ENCODE measurements at places on chromosomes 4 and X.

GRCh38 chr4:16067515-16067914, 16.3 kb downstream of the PROM1 start:
- no peak for DNase-seq

DNA sequence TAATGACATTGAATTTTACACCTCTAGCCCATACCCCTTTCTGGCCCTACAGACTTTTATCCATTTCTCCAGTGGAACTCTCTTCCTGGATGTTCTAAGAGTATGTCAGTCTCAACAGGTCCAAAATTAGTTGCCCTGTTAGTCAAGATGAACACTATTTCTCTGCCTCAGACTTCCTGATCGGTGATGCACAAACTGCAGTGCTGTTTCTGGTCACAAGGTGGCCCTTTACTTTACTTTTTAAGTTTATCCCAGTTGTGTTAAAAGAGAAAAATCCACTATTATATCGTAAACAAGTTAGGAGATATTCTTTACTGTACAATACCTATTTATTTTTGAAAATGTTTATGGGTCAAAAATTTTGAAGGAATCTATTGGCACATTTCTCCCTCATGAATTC, 13.1 kb downstream of the TCEAL7 start:
- DNase-seq: peak; percentile 59

DNA sequence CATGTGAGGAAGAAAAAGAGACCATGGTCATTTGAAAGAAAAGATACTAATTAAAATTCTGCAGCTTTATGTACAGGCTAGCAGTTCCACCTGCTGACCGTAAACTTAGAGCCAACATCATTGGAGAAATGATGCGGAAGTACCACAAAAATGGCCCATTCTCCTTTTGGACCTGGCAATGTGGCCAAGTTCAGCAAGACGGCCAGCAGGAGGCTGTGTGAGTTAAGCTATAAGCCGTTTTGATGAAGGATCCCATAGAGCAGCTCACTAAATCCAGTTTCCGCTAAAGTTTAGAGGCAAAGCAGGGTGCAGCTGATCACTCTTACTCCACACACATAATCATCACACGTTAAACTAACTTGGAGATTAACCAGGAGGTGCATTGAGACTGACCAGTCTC, 133.8 kb downstream of the LDB2 start:
- no peak for DNase-seq

DNA sequence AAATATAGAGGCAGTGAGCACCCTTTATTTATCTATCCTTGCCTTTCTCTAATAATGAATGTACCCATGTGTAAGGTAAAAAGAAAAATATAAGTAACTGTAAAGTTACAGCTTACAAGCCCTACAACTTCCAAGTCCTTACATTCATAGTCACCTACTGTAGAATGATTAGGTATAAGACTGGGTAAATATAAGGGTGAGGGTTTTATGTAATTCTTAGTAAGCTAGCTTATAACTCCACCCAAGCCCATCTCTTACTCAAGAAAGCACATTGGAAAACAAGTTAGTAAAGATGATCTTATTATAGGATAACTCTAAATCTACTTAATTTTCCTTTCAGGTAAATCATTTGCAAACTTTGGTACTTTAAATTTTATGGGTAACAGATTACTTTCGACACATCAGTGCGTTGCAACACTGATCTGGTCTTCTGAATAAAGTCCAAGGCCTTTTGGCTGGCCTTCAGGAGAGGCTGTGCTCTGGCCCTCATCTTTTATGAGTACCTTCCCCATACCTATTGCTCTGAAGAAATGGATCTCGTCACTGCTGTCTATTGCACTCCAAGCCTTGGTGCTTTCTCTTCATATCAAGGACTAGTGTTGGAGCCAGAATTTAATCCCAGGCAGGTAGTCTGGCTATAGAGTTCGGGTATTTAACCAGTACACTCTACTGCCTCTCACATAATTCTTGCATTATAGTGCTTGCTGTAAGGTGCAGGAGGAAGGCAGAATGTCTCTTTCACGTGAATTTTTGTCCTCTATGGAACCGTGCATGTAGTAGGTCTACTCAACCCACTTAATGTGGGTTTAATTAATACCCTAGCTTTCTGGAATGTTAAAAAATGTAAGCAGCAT, 443.6 kb upstream of the AR start:
- no peak for DNase-seq

DNA sequence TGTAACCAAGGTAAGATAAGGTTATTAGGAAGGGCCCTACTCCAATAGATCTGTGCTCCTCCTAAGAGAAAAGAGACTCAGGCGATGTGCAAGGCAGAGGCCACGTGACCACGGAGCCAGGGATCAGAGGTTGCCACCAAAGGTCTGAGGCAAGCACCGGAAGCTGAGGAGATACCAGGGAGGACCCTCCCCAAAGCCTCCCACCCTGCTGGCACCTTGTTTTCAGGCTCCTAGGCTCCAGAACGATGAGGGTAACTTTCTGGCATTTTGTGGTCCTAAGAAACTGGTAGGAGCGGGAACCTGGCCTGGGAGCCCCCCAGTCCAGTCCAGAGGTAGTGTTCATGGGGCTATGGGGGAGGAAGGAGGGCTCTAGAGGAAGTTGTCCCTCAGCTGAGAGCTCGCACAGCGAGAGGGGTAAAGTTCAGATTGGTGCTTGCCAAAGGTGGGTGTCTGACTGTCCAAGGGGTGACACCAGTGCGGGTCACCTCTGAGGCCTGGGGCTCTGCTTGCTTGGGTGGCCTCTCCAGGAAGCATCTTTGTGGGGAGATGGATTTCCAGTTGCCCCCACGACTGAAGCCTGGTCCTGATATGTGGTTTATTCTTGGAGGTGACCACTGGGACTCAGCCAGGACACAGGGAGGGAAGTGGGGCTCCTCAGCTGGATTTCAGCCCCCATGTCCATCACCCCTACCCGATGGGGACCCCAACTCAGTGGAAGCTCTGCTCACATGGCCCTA, 7.5 kb upstream of the LETM1 start:
- no peak for DNase-seq

GRCh38 chr4:26083987-26084386, 170.0 kb downstream of the SMIM20 start:
- DNase-seq: peak; percentile 12

GRCh38 chrX:145631461-145631951, 186.1 kb upstream of the SLITRK2 start:
- DNase-seq: no peak

- no peak for DNase-seq
Observed at GRCh38 chr4:53557669-53558064, 33.6 kb downstream of the LNX1 start.

DNA sequence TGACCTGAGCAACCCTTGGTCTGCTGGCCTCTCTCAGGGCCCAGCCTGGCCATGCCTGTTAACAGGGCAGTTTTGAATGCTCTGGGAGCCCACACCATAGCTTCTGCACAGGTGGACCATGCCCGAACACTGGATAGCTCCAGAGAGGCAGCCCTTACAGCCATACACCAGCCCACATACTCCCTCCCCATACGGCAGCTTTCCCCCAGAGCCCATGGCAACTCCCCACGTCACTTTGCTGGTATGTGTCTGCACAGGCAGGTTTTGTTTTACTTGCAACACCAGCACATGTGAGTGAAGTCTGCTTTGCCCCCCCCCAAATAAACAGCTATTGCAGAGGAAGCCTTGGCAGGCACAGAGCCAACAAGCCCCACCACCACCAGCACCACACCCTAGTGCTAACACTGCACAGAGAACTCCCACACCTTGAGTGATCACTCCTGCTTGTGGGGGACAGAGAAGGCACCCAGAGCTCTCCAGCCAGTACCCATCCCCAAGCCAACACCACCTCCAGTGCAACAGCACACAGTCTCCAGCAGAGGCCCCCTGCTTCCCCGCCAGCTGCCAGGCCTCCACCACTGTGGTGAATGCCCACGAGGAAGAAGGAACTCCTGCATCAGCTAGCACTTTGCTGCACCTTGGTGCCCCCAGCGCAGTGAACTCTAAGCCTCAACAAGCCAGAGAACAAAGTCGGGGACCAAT, 87.3 kb downstream of the STPG2 start:
- DNase-seq: no peak

DNA sequence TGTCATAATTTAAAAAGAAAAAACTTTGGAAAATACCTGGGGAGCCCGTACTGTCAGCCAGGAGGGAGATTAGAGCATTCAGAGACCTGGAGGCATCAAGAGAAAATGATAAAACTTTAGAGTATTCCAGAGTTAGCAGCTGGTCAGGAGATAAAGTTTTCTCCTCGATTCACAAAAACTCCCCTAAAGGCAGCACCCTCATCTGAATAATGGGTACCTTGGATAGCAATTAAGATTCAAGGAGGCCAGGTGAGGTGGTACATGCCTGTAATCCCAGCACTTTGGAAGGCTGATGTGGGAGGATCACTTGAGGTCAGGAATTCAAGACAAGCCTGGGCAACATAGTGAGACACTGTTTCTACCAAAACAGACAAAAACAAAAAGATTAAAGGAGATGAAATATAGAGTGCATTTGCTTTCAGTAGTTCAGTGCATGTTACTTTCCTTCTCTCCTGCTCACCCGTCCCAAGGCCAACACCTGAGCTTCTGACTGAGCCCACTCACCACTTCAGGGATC, 18.6 kb upstream of the RAB40A start:
- DNase-seq: no peak

GRCh38 chrX:149272690-149273463, 232.2 kb downstream of the IDS start:
- DNase-seq: no peak

DNA sequence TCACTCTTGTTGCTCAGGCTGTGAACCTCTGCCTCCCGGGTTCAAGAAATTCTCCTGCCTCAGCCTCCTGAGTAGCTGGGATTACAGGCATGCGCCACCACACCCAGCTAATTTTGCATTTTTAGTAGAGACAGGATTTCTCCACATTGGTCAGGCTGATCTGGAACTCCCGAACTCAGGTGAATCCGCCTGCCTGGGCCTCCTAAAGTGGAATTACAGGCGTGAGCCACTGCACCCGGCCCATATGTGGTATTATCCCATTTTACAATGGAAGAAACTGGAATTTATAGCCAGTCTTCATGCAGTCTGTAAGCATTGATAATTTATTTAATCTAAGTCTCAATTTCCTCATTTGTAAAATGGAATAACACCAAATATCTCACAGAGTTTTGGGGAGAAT, 161.8 kb downstream of the GABRB1 start:
- DNase-seq: no peak

DNA sequence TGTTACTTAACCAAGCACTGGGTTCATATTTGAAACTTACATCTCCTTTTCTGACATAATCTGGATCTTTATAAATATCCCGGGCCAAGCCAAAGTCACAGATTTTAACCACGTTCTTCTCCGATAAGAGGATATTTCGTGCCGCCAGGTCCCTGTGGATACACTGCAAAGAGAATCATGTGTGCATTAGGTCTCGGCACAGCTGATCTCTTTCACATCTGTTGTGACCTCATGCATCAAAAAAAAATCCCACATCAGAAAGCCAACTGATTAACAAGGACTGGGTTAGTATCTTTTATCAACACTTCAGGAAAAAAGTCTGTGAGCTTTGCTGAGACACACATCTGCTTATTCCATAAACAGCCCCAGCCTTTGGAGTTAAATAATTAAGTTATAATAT, 35.5 kb downstream of the KDR start:
- DNase-seq: no peak

GRCh38 chrX:130772105-130772775, 130.8 kb downstream of the ENOX2 start:
- DNase-seq: peak; percentile 13

DNA sequence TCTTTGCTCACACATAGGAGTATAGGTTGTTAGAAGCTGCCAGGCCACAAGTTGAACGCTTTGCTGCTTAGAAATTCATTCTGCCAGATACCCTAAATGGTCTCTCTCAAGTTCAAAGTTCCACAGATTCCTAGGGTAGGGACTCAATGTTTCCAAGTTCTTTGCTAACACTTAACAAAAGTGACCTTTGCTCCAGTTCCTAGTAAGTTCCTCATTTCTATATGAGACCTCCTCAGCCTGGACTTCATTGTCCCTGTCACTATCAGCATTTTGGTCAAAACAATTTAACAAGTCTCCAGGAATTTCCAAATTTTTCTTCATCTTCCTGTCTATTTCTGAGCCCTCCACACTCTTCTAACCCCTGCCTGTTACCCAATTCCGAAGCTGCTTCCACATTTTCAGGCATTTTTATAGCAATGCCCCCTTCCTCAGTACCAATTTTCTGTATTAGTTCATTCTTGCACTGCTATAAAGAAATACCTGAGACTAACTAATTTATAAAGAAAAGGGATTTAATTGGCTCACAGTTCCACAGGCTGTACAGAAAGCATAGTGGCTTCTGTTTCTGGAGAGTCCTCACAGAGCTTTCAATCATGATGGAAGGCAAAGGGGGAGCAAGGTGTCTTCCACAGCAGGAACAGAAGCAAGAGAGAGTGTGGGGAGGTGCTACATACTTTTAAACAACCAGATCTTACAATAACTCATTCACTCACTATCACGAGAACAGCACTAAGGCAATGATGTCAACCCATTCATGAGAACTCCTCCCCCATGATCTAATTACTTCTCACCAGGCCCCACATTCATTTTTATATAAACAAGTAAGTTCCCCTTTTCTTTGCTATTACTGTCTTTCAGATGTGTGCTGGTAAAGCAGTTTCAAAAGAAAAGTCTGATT, 11.5 kb upstream of the TLR1 start:
- no peak for DNase-seq

DNA sequence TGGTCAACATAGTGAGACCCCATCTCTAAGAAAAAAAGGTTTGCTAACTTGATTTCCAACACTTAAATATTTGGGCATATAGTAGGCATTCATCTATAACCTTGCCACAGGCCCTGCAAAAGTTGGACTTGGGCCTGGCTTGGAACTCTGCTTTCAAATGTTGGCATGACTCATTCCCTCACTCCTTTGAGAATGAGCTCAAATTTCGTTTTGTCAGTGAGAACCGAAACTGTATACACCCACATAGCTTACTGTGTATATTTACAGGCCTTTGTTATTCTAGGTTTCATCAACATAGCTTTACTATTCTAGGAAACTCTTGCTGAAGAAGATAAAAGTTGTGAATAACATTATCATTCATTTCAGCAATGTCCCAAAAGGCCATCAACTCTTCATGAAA, 88.7 kb upstream of the ELOVL6 start:
- DNase-seq: no peak

- DNase-seq: no peak
Observed at GRCh38 chr4:10285028-10285427, 168.4 kb upstream of the WDR1 start.

GRCh38 chr4:154927126-154927680, 146.1 kb downstream of the RBM46 start:
- DNase-seq: no peak

GRCh38 chrX:20217271-20217670, 49.4 kb downstream of the RPS6KA3 start:
- no peak for DNase-seq

DNA sequence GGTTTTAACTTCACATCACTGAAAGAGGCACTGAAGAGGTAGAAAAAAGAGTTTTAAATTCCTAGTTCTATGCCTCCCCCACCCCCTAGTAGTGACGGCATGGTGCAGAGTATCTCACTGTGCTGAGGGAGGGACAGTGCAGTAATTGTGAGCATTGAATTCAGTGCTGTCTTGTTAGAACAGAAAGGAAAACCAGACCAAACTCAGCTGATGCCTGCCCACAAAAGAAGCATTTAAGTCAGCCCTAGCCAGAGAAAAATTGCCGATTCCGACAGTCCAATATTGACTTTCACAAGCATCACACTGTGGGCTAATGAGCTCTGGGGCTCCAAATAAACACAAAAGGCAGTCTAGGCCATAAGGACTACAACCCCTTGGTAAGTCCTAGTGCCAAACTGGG, 417.7 kb downstream of the AR start:
- no peak for DNase-seq

- DNase-seq: no peak
Observed at GRCh38 chr4:40205259-40206198, 8.7 kb downstream of the RHOH start.

- DNase-seq: no peak
Observed at GRCh38 chr4:41525129-41525528, 12.8 kb upstream of the LIMCH1 start.

GRCh38 chr4:98996056-98996764, 689 bp downstream of the METAP1 start:
- DNase-seq: peak; percentile 25
